ENCODE measurements at places on chromosomes 2 and 18.

DNA sequence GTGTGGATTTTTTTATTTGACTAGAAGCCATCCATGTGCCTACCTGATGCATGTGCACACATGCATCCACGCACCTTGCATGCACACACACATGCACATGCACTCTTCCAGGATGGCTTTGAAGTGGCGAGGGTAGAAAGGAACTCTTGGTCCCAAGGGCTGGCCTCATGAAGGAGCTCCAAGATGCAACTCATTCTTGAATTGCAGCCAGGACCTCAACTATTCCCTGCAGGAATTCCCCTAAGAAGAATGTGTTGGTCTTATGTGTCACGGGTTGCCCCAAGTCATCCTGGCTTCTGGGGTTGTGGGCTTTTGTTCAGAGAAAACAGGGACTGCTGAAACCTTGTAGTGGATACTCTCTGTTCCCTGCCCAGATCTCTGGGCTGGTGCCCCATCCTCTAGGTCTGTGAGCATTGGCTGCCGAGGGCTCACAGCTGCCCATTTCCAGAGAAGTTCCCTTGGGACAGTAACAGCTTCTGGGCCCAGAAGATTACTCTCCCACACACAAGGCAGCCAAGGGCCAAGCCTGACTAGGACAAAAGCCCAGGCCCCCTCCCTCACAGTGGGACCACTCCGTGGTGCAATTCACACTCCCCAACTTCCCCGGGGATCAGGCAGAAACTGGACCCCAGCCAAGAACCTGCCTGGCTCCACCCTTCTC lies 137.6 kb downstream of the COPS8 start:
- DNase-seq, result no peak

DNA sequence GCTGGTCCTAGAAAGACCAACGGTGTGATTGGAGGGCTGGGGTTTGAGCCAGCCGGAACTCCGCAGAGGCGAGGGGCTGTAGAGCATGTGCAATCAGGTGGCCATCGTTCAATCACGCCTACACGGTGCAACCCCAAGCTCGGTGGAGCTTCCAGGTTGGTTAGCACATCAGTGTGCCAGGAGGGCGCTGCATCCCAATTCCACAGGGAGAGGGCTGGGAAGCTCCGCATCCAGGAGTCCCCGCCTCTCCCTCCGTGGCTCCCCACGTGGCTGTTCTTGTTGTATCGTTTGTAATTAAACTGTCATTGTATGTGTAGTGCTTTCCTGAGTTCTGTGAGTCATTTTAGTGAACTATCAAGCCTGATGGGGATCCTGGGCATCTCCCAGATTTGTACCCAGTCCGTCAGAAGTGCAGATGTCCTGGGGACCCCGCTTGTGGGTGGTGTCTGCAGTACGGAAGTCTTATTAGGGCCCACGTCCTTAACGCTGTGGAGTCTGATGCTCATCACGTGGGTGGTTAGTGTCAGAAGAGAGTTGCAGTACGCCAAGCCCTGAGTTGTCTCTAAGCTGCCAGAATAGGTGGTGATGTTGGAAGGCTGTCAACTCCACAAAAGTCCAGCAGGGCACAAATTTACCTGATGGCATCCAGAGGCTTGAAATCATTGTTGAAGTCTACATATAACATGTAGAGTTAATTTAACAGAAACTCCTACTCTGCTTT lies 20.6 kb upstream of the AMMECR1L start:
- no peak for DNase-seq

- no peak for DNase-seq
Observed at GRCh38 chr2:50953021-50953420, 78.9 kb downstream of the NRXN1 start.

- no peak for DNase-seq
Observed at GRCh38 chr2:44529448-44529847, 167.7 kb downstream of the CAMKMT start.

DNA sequence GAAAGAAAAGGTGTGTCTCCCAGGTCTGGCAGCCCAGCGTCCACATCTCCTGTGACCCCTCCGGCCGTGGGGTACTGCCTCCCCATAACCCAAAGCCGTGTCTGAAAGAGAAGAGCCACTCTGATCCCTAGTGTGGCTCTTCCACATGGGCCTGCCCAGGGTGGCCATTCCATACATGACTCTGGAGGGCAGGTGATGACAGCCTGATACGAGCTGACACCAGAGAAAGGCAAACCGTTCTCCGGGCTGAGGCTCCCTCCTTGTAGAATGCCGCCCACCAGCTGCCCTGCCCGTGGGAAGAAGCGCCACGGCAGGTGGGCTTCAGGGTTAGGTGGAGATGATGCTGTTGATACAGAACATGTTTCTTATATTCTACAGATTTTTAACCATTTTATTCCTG lies 451.6 kb upstream of the SALL3 start:
- DNase-seq, result no peak

DNA sequence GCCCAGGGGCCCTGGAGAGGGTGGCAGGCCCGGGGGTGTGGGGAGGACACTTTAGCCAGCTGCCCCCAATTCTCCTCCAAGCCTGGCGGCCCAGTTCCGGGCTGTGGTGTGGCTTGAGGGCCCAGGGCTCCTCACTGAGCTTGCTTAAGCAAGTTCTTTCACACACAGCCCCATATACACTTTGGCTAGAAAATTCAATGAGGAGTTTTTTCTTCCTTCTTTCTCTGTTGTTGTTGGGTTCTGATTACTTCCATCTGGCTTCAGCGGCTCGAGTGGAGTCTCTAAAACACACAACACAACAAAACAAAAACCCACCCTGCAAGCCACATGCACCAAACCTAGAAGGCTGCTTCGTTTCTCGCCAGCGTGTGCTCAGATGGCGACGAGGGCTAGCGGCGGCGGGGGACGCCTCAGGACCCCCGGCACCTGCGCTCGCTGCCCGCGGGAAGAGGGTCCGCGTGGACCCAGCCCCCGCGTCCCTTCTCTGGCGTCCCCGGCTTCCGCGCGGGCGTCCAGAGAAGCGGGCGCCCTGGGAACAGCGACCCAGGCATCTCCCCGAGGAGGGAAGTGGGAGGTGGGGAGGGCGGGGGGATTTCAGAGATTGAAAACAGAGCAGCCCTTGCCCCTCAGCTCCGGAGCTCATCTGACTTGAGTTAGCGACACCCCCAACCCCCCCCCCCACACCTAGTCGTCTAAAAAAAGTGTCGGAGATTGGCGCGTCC lies 577 bp upstream of the GLI2 start:
- no peak for DNase-seq

- DNase-seq, result no peak
Observed at GRCh38 chr2:197297266-197297665, 13.3 kb downstream of the ANKRD44 start.
